Stimulated activated CD8-positive, alpha-beta memory T cell treated with anti-CD3 and anti-CD28 coated beads, Interleukin-7, amount 100 ng/mL, for 1 hour (primary cell): ENCODE measurements at places on chromosomes 7 and 10.

DNA sequence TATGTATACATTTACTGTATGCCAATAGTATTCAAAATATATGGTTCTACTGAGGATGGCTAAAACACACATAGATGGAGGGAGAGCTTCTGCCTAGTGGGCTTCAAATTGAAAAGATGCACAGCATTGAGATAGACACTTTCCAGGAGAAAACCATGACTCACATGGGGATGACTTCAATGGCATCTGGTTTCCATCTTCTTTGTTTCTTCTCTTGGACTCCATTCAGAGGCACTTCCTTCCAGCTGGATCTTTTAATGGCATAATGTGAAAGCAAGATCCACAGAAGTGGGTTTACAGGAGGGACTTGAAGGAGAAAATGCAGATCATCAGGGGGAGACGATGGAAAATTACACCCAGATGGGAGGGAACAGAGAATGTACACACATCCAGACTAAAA is 84.9 kb downstream of the ZNF365 start:
- DNase-seq, result no peak

- DNase-seq, result no peak
These were observed 165.5 kb downstream of the MAGI2 start for GRCh38 chr7:79287981-79288380.

- no peak for DNase-seq
These were observed 87.9 kb downstream of the RNF216 start for GRCh38 chr7:5693529-5693928.

DNA sequence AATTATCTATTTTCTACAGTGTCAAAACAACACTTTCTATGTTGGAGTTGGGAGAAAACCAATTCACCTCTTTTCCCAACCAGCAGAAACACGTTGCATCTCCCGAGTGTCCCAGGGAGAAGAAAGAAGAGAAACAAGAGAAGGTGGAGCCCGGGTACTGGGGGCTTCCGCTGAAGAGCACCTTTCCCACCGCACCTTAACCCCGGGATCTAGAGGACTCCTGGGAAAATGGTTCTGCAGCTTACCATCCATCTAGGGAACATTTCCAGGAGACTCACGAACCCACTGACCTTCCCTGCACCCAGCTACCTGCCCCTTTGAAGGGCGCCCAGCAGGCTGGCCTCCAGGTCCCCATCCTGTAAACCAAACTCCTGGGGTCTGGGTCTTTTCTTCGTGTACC is 346.8 kb downstream of the TCERG1L start:
- DNase-seq, result no peak

- no peak for DNase-seq
These were observed 57.5 kb downstream of the UNCX start for GRCh38 chr7:1290026-1290678.

- no peak for DNase-seq
These were observed 111.0 kb downstream of the SMURF1 start for GRCh38 chr7:99032928-99033327.

DNA sequence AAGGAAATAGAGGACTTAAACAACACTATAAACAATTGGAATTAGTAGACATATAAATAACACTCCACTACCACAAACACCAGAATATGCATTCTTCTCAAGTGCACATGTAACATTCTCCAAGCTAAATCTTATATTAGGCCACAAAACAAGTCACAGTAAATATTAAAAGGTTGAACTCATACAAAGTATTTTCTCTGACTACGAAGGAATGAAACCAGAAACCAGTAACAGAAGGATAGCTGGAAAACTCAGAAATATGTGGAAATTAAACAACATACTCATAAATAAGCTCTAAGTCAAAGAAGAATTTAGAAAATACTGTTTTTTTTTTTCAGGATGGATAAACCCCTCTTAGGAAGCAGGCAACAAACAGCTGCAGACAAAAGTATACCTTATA is 77.4 kb upstream of the IGFBP3 start:
- DNase-seq, result no peak

- no peak for DNase-seq
These were observed 17.4 kb upstream of the BAIAP2L1 start for GRCh38 chr7:98418271-98418635.

DNA sequence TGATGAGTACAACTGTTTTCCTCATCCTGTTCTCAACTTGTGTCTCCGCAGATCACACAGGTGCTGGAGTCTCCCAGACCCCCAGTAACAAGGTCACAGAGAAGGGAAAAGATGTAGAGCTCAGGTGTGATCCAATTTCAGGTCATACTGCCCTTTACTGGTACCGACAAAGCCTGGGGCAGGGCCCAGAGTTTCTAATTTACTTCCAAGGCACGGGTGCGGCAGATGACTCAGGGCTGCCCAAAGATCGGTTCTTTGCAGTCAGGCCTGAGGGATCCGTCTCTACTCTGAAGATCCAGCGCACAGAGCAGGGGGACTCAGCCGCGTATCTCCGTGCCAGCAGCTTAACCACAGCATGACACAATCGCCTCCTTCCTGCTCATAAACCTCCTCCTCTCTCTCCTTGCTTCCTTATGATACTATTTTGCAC is 126.7 kb upstream of the PRSS58 start:
- no peak for DNase-seq

GRCh38 chr10:70753026-70753663 is 32.0 kb downstream of the TBATA start:
- no peak for DNase-seq

- no peak for DNase-seq
These were observed 262.9 kb downstream of the PTPRN2 start for GRCh38 chr7:158324397-158325360.

- no peak for DNase-seq
These were observed 14.1 kb downstream of the ZMIZ1 start for GRCh38 chr10:79082631-79083596.

- DNase-seq, result no peak
These were observed 94.5 kb downstream of the HIPK2 start for GRCh38 chr7:139683137-139683921.
